NCI-H187 treated with DMSO at 0.1 percent for 48 hours (cell line): ENCODE measurements at places on chromosomes 3 and 15.

GRCh38 chr3:170867143-170867937, 2.7 kb downstream of the RPL22L1 start:
- DNase-seq, result no peak

GRCh38 chr15:81163961-81164800, 30.1 kb downstream of the CFAP161 start:
- DNase-seq, result no peak

DNA sequence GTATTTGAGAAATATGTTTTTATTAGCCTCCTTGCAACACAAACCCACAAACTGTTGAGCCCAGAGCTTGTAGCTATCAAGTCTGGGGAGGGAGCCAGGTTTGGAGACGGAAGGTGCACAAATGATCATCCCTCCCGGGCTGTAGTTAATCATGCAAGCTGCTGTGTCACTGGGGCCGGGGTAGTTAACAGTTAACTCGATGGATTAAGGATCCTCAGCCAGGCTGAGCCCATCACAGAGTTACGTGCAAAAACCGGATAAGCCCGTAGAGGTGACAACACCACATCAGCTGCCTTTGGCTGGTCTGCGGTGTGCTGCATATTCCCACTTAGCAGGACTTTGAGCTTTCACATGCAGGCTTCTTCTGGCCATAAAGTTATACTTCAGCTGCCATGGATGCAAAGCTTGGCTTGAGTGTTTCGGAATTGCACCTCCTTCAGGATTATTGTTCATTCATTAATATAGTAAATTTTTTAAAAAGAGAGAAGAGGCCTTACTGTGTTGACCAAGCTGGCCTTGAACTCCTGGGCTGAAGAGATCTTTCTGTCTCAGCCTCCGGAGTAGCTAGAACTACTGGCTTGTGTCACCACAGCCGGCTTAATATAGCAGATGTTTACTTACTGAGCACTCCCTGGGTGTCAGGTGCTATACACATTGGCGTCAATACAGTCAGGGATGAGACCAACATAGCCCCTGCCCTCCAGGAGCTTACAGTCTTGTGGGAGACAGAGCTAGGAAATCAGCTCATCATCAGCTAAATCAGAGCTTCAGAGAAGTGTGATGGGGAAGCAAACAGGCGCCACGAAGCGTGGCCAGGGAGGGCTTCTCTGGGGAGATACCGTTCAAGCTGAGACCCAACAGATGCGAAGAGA, 226.8 kb upstream of the BHLHE40 start:
- no peak for DNase-seq

DNA sequence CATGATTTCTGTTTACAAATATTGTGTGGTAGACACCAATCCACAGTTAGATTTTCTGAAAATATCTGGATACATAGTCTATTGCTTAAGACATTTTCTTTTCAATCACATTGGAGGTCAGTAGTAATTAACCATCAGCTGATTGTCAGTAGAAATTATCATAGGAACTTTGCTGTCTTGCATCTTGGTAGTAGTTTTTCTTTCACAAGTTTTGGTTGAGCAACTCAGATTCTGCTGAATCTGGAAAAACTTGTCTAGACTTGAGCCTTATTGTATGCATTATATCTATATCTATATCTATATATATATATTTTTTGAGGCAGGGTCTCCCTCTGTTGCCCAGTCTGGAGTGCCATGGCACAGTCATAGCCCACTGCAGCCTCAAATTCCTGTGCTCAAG, 4.0 kb downstream of the RAB11A start:
- no peak for DNase-seq

DNA sequence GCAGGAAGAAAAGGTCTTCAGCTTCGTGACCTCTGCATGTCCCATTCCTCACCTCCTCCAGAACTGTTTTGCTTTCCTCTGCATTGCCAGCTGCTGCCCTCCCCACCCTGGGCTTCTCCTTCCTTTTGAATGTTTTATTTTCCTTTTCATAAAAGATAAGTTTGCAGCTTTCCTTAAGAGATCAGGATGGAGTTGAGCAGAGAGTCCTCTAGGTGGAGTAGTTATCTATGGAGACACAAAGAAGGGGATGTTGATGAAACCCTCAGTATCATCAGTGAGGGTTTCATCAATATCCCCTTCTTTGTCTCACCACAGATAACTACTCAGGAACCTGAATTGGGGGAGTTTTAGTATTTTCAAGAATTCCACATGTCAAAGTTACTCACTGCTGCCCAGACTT, 19.0 kb upstream of the SLC25A36 start:
- DNase-seq, result no peak

DNA sequence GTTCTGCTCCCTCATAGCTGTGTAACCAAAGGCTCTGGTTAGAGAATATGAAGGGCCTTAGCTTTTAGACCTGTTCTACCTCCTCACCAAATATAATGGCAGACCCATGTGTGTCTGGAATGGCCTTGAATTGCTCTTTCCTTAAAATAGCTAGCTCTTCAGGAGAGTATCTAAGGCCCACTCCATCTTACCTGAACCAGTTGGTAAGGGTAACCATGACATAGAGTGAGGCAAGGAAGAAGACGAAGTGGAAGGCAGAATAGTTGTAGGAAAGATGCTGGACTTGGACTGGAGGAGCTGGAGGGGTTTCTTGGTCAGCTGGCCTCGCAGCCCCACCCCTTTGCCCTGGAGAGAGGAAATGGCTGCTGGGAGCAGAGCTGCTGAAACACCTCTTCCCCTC, 3.1 kb downstream of the SERF2 start:
- no peak for DNase-seq

DNA sequence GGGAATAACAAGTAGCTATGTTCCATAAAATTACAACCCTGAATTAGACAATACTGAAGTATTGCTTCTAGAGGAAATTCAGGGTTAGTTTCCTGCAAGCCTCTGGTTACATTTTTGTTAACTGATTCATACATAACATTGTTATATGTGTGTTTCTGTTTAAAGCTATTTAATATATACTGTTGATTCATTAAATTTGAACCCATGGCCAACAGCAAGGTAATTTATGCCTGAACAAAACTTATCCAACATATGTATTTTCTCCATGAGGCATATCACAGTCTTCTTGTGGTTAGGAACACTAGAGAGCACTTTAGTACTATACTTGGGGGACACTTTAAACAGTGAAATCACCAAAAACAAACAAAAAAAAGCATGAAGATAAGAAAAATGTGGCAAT, 47.7 kb upstream of the PTX3 start:
- DNase-seq, result no peak
